ENCODE measurements at places on chromosomes 7 and 10. TPM values are rescaled to one million over a fixed set of nuclear protein-coding genes. Genes with fewer than 3 reads are reported as not detected.

The MASTL gene
- total RNA-seq, result 10.1 TPM

The ALOX5 gene
- total RNA-seq, result 8.6 TPM

The VAX1 gene
- not detected for total RNA-seq

The DDX21 gene
- total RNA-seq, result 59.8 TPM

The ANKRD22 gene
- not detected for total RNA-seq
